ENCODE measurements at places on chromosomes 13 and 19.

- no peak for DNase-seq
These were observed 6.6 kb downstream of the TMEM272 start for GRCh38 chr13:51838240-51838846.

DNA sequence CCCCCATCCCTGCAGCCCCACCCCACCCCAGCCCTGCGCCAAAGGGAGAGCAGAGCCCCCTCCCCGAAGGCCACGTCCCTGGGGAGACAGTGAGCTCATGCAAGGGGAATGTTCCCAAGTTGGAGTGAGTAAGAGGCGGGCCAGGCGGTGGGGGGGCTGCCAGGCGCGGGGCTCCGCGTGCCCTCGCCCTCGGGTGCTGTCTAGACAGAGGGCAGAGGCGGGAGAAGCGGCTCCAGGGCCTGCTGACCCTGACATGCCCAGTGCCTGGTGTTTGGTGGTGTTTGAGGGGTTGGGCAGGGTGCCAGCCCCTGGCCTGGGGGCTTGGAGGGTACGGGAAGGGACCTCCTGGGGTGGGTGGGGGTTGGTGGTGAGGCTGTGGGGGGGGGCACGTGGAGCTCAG lies 1.0 kb downstream of the FSTL3 start:
- no peak for DNase-seq

DNA sequence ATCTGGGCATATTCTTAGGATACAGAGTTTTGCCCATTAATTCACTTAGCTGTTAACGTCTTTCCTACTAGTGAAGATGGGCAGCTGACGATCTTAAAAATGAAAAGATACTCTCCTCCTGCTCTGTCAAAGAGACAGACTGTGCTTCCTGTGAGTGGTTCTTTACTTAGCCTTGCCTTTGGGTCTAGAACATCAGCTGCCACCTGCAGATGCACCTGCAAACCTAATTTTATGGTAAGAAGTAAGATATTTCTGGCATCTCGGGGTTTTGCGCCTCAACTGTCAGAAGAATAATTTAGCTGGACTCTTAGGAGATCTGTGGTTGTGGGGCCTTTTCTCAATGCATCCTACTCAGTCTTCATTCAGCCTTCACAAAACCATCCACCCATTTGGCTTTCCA lies 36.2 kb downstream of the TRPC4 start:
- DNase-seq, result no peak

GRCh38 chr13:71729441-71729840 lies 137.6 kb downstream of the DACH1 start:
- no peak for DNase-seq

GRCh38 chr13:96996107-96996506 lies 1.8 kb upstream of the OXGR1 start:
- no peak for DNase-seq

- no peak for DNase-seq
These were observed 7.8 kb upstream of the OVOL3 start for GRCh38 chr19:36103040-36103626.

DNA sequence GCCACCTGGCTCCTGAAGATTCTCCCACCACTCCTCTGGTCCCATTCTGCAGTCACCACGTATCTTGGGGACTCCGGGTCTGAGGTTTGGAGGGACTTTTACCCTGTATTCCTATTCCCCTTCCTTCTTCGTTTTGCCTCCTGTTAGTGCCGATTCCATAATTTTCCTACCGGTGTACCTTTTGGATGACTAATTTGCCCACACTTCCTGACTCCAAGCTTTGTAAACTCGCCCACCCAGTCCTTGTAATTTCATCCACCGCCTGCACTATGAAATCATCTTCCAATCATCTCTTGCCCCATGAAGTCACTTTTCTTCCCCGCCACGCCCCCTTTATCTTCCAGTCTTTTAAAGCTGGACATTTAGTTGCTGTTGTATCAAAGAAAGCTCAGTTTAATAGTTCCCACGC lies 572 bp downstream of the UCHL3 start:
- no peak for DNase-seq

DNA sequence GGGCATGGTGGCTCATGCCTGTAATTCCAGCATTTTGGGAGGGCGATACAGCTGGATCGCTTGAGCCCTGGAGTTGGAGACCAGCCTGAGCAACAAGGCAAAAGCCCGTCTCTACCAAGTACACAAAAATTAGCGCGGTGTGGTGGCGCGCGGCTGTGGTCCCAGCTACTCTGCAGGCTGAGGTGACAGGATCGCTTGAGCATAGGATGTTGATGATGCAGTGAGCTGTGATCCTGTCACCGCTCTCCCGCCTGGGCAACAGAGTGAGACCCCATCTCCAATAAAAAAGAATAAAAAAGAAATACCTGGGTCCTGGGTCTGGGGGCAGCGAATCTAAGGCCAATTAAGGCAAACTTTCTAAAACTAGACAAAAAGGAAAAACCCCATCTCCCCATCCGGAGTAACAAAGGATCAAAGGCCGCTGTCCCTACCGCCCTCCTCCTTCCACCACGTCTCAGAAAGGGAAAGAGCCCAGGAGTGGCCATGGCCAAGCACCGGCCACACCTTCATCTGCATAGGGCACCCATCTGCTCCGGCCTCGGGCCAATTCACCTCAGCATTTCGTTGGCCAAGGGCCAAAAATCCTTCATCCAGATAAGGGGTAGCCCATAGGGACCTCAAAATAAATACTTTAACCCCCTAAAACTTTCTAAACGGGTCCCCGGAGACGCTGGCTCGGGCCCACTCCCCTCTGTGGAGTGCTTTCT lies 851 bp downstream of the ZNF320 start:
- DNase-seq, result no peak

DNA sequence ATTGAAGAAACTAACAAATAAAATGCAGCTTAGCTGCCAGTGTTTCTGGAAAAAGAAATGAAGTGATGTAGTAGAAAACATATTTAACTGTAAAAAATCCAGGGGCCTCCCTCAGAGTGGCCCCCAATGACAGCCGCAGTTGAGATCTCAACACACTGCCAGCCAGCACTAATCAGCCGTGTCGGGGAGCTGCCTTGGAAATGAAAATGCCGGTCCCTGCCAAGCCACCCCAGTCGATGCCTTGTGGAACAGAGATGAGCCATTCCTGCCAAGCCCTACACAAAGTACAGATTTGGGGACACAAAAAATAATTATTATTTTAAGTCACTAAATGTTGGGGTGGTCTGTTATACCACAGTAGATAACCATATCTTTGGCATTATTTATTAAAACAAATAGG lies 1342.4 kb downstream of the EFNB2 start:
- no peak for DNase-seq

DNA sequence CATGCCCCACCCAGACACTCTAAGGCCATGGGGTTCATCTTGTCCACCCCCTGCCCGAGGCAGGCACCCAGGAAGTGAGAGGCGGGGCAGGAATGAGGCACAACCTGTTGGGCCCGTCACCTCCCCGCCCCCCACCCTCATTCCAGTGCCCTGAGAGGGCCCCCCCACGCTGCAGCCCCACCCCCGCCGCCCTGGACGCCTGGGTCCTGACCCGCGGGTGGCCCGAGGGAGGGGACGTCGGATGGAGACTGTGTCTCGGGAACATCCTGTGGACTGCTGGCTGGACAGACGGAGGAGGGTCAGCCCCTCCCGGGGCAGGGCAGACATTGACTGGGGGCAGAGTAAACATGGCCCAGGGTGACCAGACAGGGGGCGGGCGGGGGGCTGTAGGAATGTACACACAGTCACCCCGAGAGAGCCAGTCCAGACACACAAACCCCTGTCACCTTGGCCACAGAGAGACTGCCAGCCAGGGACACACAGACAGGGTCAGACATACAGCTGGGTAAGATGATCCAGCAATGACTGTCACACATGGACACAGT lies 7.4 kb upstream of the JUNB start:
- DNase-seq, result peak; percentile 46

DNA sequence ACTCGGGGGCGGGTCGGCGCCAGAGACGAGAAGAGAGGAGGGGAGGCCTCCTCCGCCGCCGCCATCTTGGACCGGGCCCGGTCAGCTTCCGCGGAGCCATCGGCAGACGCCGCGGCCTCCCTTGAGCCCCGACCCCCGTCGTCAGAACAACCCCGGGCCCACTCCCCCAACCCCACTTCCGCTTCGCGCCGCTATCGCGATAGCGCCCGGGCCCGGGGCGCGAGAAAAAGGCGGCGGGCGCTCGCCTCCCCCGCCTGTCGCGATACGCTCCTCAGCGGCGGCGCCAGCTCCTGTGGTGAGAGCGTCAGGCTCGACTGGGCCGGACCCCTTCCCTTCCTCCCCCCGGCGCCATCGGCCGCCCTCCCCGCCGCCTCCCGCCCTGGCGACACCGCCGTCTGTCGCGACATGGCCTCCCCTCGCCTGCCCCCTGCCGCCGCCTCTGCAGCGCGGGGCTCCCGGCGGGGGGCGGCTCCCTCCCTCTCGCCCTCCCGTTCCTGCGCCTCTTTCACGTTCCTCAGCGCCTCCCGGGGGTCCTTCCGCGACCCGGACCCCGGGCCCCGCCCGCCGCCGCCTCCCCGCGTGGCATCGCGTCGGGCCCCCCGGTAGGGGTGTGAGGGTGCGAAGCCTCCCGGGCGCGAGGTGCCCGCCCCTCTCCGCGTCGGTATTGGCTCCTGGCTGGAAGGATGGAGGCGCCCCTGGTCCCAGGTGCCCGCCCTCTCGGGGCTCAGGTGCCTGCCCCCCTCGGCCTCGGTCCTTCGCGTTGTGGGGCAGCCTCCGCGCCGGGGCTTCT lies at the start of gene CNOT3:
CNOT3 (plus strand) TSS at position 64 of the 790 bp plus-strand sequence. CDS start 5,217 bp downstream, outside the sequence.
- DNase-seq, result no peak

GRCh38 chr13:113938246-113938645 lies 35.6 kb downstream of the C13orf46 start:
- no peak for DNase-seq

DNA sequence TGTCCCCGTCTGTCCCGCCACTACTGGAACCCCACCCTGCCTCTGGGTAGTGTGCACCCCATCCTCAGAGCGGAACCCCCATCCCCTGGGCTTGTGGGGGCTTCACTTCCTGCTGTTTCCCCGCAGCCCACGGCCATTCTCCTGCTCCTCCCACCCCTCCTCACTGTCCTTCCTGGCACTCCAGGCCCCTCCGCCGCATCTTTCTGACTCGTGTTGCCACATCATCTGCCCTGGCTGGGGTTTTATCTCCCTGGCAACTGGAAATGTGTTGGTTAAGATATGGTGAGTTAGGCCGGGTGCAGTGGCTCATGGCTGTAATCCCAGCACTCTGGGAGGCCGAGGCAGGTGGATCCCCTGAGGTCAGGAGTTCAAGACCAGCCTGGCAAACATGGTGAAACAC lies 37.3 kb downstream of the KDM4B start:
- no peak for DNase-seq

GRCh38 chr13:84896128-84896527 lies 903.1 kb downstream of the SLITRK6 start:
- no peak for DNase-seq

- no peak for DNase-seq
These were observed 54.0 kb downstream of the SPATA13 start for GRCh38 chr13:24214528-24214927.

- DNase-seq, result no peak
These were observed 170.0 kb downstream of the COL4A1 start for GRCh38 chr13:110136660-110137585.

DNA sequence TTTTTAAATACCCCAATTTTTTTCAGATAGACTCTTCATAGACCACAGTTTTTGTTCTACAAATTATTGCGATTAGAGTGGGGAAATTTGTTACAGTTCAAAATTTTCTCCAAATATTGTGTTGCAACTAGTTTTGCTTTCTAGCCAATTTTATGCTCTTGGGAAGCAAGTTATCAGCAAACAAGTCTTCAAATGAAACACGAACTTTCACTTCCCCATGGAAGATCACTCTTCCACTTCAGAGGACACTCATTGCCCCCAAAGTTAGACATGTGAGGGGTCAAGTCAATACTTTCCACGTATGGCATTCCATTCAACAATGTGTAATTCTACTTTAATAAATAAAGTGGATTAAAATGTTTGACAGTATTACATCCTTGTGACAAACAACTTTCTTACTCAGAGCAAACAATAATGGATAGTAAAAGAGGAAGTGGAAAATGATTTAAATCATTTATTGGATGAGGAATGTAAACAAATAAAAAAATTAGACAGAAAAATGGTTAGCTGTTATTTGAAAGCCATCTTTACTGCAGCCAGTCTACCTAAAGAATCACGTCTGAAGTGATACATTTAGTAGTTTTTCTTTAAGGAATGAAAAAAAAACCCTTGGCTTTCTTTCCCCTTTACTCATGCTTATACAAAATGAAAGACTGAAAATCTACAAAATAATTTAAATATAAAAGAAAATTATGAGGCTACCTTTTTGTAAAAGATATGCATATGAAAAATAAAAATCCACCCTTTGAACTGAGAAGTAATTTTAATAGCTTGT lies 41.2 kb upstream of the TNFSF11 start:
- no peak for DNase-seq

- no peak for DNase-seq
These were observed 1287.1 kb downstream of the PCDH9 start for GRCh38 chr13:65943024-65943423.
